ENCODE measurements at places on chromosomes 2 and 18. TPM values are rescaled to one million over a fixed set of nuclear protein-coding genes. Genes with fewer than 3 reads are reported as not detected.

The ACMSD gene
- not detected for total RNA-seq

The PCARE gene
- total RNA-seq, result under 0.01 TPM

- DNase-seq, result no peak
Observed at GRCh38 chr2:19702267-19702666, 199.5 kb downstream of the TTC32 start.

DNA sequence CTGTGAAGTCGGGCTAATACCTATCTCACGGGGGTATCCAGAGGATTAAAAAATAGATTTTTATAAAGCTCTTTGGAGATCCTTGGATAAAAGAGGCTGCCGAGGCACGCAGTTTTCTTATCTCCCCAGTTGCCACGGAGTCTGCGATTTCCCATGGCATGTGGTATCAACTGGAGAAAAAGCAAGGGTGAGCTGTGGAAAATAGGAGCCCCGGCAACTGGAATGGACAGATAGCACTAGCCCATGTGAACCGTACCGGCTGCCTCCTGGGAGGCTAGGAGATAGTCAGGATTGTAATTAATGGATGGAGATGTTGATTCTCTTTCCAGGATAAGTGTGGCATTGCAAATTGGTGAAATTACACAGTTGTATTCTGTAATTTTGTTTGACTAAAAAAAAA lies 407.6 kb upstream of the KCNH7 start:
- no peak for DNase-seq

GRCh38 chr2:164831887-164832286 lies 9.7 kb downstream of the COBLL1 start:
- no peak for DNase-seq

- DNase-seq, result no peak
Observed at GRCh38 chr2:178962805-178963433, 87.0 kb downstream of the CCDC141 start.

- no peak for DNase-seq
Observed at GRCh38 chr18:14179306-14179705, 47.1 kb upstream of the ZNF519 start.

GRCh38 chr18:47203626-47204464 lies 27.7 kb upstream of the IER3IP1 start:
- no peak for DNase-seq

- no peak for DNase-seq
Observed at GRCh38 chr18:54702686-54703085, 111.6 kb downstream of the DYNAP start.

GRCh38 chr2:26202981-26203490 lies 30.1 kb downstream of the GAREM2 start:
- no peak for DNase-seq

DNA sequence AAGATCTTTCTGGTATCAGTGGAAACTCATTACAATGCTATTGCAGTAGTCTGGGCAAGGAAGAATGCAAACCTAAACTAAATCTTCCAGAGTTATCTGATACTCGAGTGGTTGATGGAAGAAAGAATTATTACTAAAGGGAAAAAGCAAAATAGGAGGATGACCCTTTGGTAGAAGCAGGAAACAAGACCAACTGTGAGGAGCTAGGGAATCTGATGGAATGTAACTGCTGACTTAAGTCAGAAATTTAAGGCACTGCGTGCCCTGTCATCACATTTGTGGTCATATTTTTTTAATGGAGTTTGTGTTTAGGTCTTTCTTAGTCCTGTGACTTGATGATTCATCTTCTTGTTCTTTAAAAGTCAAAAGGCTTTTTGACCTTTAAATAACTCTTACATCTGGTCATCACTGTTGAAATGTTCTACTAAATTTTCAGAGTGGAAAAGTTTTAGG lies 36.5 kb upstream of the ARMC9 start:
- no peak for DNase-seq

GRCh38 chr2:37110306-37111212 lies 26.2 kb downstream of the GPATCH11 start:
- DNase-seq, result no peak

DNA sequence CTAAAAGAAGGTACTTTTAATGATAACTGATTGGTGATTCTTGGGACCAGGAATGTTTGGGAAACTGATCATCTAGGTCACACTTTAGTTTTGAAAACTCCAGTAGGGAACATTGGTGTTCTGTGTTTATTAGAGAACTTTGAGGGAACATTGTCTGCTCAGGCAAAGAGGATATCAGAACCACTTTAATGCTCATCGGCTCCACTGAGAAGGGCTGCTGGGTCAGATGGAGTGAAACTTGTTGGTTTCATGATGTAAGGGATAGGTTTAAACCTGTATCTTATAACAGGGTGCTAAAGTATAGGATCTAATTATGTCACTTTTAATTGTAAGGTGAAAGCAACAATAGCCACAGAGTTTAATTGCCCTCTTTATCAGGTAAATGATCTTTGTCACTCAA lies 14.2 kb upstream of the POLI start:
- DNase-seq, result no peak

The PLEKHH2 gene
- total RNA-seq, result under 0.01 TPM

The CDH2 gene
- total RNA-seq, result 3.5 TPM

The TCF23 gene
- total RNA-seq, result not detected

GRCh38 chr2:59149271-59149670 lies 908.1 kb upstream of the FANCL start:
- DNase-seq, result no peak

The GAREM1 gene
- under 0.01 TPM for total RNA-seq

DNA sequence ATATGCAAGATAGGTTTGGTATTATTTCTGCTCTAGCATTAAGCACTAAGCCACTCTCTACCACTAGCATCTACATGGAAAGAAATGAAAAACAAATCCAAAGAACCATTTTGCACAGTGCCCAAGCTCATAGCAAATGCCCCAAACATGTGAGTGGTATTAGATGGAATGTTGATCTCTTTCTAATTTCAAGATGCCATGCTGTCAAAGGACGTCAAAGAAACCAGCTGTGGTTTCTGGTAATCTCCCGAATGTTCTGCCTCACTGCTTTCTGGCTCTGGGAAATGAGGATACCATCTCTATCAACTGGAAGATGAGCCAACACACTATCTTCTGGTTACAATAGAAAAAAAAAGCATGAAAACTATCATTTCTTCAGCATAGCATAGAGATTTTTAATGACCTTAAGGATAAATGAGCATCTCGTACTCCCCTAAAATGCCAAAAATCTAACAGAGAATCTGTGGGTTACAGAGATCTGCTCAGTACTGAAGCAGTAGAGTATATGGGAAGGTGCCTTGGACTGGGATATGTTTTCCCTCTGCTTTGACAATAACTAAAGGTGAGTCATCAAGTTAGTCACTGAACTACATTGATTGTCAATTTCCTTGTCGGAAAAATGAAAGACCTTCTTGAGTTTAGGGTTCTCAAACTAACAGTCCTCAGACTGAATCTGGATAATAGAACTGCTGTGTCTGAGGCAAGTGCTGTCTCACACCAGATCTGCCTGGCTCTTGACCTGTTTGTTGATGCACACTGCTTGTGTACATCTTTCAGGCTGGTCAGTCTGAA lies 244.8 kb upstream of the NCKAP5 start:
- DNase-seq, result no peak

GRCh38 chr2:11533278-11534070 lies at the start of gene GREB1:
GREB1 (plus strand) TSS chr2:11534045; CDS start chr2:11556615, 22,570 bp downstream.
- DNase-seq, result no peak

- peak; percentile 74 for DNase-seq
Observed at GRCh38 chr2:73070643-73071359, 711 bp downstream of the SFXN5 start.

The TEX51 gene
- not detected for total RNA-seq

- DNase-seq, result no peak
Observed at GRCh38 chr18:28768791-28769768, 592.1 kb upstream of the CDH2 start.

DNA sequence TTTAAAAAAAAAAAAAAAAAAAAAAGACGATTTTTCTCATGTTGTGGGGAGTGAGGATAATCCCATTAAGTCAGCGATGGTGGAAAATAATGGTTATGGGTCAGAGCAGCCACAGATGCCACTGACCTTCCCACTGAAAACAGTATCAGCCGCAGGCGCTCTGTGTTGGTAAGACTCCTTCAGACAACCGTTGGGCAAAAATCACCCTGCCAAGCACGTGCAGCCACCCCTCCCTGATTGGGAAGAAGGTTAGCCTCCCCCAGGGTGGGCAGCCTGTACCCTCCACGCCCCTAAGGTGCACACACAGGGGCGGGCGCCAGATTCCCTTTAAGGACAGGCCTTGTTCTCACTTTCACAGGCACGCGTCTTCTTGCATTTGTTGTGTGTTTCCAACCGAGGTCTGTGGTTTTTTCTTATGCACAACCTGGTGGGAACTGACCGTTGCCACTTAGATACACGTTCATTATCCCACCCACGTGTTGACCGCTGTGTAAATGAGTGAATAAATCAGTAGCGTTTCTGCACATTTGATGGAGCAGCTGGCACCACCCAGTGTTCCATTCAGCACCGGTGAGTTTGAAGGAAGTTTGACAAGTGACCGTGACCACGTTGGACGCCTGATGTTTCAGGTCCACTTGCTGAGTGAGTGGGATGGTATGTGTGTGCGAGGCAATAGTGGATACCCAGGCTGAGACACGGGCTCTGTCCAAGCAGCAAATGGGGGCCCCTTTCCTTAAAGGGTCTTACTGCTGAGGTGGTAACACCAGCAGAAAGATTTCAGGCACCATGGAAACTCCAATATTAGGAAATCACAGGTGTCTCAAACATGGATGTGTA lies 197.8 kb downstream of the GBX2 start:
- no peak for DNase-seq

The RAMP1 gene
- total RNA-seq, result 1.6 TPM

DNA sequence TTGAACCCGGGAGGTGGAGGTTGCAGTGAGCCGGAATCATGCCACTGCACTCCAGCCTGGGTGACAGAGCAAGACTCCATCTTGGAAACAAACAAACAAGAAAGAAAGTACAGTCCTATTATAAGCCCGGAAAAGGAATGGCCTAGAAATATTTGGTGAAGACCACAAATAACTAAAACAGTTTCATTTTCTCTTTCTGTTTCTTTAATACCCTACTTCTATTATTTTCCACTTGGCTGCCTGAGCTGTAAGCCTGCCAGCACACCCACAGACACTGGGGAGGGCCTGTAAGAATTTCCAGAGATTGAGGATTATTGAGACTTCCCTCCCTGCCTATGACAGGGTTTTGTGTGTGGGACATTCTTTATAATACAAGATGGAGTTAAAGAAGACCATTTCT lies 188.0 kb upstream of the DCC start:
- DNase-seq, result no peak

The ZNF513 gene
- 17.0 TPM for total RNA-seq

- no peak for DNase-seq
Observed at GRCh38 chr2:36290306-36290856, 65.2 kb upstream of the CRIM1 start.

- no peak for DNase-seq
Observed at GRCh38 chr2:25379535-25379934, 37.8 kb upstream of the DNMT3A start.

DNA sequence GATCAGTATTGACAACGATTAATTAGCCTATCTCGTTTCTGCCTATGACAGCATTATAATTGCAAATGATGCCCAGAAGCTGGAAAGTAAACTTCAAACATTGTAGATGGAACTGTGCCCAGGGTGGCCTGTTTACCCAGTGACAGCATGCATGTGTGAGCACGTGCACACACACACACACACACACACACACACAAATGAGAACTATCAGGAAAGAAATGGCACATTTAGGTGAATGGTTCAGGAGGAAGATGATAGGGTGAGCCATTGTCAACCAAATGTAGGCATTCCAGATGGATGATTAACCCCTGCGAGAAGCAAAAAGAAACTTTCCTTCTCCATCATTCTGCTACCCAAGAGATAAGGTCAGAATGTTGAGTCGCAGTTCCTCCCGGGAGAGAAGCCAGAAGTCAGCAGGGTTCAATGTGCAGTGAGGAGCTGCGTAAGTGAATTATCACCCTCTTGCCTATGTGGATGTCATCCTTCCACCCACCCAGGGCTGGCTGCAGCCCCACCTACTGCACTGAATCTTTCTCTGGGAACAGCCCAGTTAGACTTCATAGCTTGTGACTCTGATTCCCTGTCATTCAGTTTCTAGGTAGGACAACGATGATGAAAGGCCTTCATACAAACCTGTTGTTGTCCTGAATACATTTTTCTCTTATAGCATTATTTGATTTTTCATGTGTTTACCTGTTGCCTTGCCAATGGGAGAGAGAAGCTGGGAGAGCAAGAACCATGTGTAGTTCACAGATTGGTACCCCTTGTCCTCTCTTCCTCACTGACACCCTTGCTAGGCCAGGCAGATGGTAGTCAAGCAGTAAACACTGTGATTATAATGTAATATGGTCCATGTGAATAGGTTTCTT lies 3.5 kb upstream of the APOB start:
- no peak for DNase-seq

DNA sequence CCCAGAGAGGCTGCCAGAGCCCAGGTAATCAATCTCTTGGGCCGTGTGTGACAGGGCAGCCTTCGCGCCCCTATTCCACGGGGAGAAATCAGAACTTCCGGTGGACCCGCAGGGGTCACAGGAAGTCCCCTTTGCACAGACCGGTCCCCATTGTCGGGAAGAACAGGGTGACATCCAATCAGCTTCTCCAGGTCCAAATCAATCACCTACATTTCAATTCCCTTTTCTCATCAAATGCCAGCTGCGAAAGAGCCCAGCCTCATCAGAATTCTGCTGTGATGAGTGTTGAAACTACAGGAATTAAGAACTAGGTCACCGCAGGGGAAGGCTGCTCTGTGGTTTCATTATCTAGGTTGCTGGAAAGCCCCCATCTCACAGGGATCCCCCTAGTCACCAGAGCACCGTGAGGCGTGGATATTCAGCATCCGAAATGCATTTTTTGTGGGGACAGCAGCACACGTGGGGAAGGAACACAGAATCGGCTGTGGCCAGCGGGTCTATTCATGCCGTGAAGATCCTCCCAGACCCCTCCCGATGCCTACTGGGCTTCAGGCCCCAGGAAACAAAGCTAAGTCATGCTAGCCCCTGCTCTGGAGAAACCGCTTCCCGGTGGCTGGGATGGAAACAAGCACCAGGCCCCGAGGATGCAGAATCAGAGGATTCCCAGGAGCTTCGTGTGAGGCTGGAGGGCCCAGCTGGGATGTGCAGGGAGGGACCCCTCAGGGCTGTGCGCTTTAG lies 193.7 kb upstream of the ID2 start:
- peak; percentile 92 for DNase-seq

The TMEM37 gene
- total RNA-seq, result not detected

The EML6 gene
- 2.7 TPM for total RNA-seq

- no peak for DNase-seq
Observed at GRCh38 chr2:216635171-216635570, 2.0 kb downstream of the IGFBP2 start.

- DNase-seq, result no peak
Observed at GRCh38 chr18:45255197-45255890, 359.9 kb upstream of the SLC14A2 start.

The ASB18 gene
- under 0.01 TPM for total RNA-seq

- DNase-seq, result no peak
Observed at GRCh38 chr2:158912112-158912511, 56.3 kb upstream of the TANC1 start.

- DNase-seq, result no peak
Observed at GRCh38 chr2:217834057-217834620, 168.7 kb downstream of the TNS1 start.
